ENCODE measurements at places on chromosomes 16 and 17. TPM values are rescaled to one million over a fixed set of nuclear protein-coding genes. Genes with fewer than 3 reads are reported as not detected.

The ANKRD40CL gene
- total RNA-seq: not detected

DNA sequence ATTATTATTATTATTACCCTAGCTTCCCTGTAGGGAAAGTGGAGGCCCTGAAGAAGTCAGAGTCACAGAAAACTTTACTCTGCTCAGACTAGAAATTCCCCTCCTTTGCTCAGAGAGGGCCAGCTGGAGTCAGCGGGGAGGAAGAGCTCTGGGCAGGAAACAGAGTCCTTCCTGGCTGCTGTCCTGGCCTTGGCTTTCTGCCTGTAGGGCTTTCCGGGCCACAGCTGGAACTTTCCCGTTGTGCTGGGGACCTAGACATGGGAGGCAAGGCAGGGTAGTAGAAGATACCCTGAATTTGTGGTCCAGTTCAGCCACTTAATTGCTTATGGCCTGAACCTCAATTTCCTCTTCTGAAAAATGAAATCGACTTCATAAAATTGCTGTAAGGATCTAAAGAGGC, 14.0 kb upstream of the CCL2 start:
- no peaks in the 10 kb centered on the region for H3K27me3 ChIP-seq
- H3K4me3 ChIP-seq: no peak overlapping the region
- H3K4me1 ChIP-seq: no peaks in the 10 kb centered on the region
- H3K36me3 ChIP-seq: no peaks in the 10 kb centered on the region
- H3K27ac ChIP-seq: no peak overlapping the region

The MYH8 gene
- total RNA-seq: not detected

DNA sequence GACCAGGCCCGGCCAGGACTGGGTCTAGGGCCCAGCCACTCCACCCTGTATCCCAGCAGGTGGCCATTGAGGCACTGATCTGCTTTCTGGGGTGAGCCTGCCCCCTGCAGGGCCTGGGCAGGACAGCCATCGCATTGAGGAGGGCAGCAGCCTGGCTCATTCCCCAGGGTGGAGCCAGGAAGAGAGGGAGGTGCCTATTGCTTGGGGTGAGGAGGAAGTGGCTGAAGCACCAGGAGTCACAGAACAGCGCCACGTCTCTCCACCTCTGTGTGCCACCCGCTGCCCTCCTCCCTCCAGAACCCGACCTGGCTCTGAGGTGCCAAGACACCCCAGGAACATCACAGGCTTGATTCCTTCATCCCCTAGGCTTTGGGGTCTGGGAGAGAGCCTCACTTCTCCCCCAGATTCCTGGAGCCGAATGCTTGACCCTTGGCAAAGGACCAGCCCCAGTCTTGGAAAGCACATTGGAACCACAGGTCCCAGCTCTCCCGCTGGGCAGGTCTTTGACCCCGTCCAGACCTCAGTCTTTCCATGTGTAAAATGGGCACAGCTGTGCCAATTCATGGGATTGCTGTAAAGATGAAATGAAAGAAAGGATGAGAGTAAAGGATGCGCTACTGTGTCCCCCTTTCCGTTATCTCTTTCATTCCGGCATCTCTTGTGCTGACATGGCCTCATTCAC, 7.2 kb upstream of the KRT36 start:
- peak; percentile 94 for DNase-seq
- H3K4me3 ChIP-seq: no peak overlapping the region
- no peaks in the 10 kb centered on the region for H3K36me3 ChIP-seq
- peak overlapping the region; percentile 68 for H3K27ac ChIP-seq

DNA sequence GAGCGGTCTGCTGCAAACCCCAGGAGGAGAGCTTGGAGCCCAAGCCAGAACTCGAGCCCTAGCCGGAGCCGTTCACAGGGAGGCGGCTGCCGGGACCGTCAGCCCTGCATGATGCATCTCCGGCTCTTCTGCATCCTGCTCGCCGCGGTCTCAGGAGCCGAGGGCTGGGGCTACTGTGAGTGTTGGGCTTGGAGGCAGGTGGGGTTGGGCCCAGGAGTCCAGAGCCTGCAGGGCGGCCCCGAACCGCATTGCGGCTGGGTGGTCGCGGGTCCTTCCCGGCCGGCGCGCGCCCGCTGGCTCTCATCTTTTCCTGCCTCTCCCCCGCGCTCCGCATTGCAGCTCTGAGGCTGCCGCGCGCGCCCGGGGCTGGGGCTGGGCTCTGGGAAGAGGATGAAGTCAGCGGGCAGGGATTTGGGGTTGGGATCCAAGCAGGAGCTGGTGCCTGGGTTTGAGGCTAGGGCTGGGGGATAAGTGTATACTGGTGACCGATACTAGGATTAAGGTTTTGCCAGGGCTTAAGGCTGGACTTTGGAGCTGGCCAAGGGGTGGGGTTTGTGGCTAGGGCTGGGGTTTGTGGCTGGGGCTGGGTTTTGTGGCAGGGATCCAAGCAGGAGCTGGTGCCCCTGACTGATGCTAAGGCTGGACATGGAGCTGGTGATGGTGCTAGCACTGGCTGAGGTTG, 532 bp downstream of the CNTNAP1 start:
- H3K4me3 ChIP-seq: peak overlapping the region; percentile 74
- peaks cover 19% of the 10 kb centered on the region for H3K4me1 ChIP-seq
- no peak overlapping the region for H3K27ac ChIP-seq

GRCh38 chr16:2053897-2054296, 6.1 kb downstream of the TSC2 start:
- DNase-seq: no peak
- no peak overlapping the region for H3K4me3 ChIP-seq
- peaks cover 38% of the 10 kb centered on the region for H3K36me3 ChIP-seq

DNA sequence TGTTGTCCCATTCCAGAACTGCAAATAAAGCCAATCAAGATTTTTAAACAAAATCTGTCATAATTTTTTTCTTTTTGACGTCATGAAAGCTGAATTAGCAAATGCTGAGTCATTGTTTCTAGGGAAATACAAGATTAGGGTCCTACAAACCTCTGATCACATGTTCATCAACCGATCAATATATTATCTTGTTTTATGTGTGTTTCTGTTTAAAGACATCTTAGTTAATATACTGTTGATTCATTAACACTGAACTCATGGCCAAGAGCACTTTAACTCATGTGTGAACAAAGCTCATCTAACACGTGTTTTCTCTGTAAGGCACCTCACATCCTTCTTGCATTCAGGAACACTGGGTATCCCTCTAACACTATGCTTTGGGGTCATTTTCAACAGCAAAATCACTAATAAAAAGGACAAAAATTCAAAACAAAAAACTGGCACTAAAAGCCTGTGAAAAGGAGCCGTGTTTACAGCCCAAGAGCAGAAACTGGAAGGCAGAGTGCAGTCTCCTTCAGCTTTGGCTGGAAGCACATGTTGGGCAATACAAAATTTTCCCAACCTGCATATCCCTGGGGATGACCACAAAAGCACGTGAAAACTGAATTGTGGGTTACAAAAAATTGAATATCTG, 102.5 kb downstream of the PARN start:
- H3K27ac ChIP-seq: peak overlapping the region; percentile 62
- DNase-seq: peak; percentile 72
- no peaks in the 10 kb centered on the region for H3K27me3 ChIP-seq
- no peak overlapping the region for H3K4me3 ChIP-seq
- H3K4me1 ChIP-seq: peaks cover 25% of the 10 kb centered on the region

- DNase-seq: no peak
- H3K4me1 ChIP-seq: peaks cover 11% of the 10 kb centered on the region
- no peak overlapping the region for H3K4me3 ChIP-seq
- H3K27me3 ChIP-seq: no peaks in the 10 kb centered on the region
- no peaks in the 10 kb centered on the region for H3K36me3 ChIP-seq
These were observed 5.2 kb downstream of the FOXJ1 start for GRCh38 chr17:76135810-76136188.

DNA sequence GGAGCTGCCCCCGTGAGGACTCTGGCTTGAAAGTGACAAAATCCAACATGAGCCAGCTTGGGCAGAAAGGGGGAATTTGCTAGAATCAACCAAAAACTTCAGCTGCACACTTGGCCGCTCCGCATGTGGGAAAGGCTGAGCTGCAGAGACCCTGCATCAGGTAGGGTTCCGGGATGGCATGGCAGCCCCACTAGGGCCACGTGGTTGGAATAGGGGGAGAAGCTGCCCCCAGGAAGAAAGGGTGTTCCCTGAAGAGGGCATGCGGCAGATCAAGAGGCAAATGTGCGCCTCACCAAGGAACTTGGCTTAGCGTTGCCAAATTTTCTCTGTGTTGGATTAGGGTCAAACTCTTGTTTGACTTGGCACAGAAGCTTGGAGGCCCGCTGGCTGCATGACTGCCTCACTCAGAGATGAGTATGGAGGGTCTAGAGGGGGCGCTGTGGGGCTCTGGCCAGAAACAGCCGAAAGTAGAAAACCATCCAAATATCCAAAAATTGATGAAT, 29.2 kb upstream of the WFIKKN2 start:
- H3K4me1 ChIP-seq: no peaks in the 10 kb centered on the region
- no peaks in the 10 kb centered on the region for H3K27me3 ChIP-seq
- DNase-seq: peak; percentile 68
- no peak overlapping the region for H3K27ac ChIP-seq
- no peaks in the 10 kb centered on the region for H3K36me3 ChIP-seq
- H3K4me3 ChIP-seq: no peak overlapping the region

DNA sequence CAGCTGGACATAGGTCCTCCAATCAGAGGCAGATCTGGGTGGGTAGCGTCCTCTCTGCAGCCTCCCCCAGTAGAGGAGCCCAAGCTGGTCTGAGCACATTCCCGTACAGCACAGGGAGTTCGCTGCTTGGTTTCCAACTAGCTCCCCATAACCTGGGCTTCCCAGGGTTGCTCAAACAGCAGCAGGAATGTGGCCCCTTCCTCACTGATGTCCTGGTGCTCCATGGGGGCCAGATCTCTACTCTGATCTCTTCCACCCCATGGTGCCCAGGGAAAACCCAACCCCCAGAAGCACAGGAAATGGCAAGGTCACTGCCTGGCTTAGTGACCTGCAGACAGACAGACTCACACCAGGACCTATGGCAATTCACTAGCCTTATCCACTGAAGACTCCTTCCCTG, 11.1 kb upstream of the MMP2 start:
- H3K27ac ChIP-seq: no peak overlapping the region
- peaks cover 24% of the 10 kb centered on the region for H3K4me1 ChIP-seq
- no peak for DNase-seq
- H3K36me3 ChIP-seq: no peaks in the 10 kb centered on the region

- no peak overlapping the region for H3K4me3 ChIP-seq
- DNase-seq: no peak
- no peak overlapping the region for H3K27ac ChIP-seq
These were observed 849.1 kb upstream of the RBFOX1 start for GRCh38 chr16:6483469-6484033.

The FOXJ1 gene
- not detected for total RNA-seq

DNA sequence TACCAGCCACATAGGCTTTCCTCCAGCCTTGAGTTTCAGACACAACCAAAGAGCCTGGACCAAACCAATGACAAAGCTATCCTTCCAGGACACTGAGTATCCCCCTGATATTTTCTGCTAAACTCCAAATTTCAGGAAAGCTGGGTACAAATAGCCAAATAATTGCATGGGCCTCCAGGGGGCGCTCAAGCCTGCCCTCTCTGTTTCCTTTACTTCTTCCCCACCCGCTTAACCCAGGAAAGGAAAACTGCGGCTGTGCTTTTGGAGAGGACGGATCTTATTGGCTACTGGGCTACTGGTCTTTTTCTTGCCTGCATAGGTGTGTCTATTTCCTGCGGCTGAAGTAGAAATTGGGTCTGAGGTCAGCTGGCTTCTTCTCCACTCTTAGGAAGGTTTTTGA, 30.1 kb downstream of the GNGT2 start:
- no peak overlapping the region for H3K4me3 ChIP-seq
- no peak overlapping the region for H3K27ac ChIP-seq
- DNase-seq: peak; percentile 68
- no peaks in the 10 kb centered on the region for H3K27me3 ChIP-seq
- no peaks in the 10 kb centered on the region for H3K36me3 ChIP-seq

GRCh38 chr16:25228372-25228771, 11.6 kb downstream of the AQP8 start:
- no peak overlapping the region for H3K27ac ChIP-seq
- H3K27me3 ChIP-seq: no peaks in the 10 kb centered on the region
- DNase-seq: no peak
- peaks cover 7% of the 10 kb centered on the region for H3K4me1 ChIP-seq
- H3K36me3 ChIP-seq: peaks cover 4% of the 10 kb centered on the region

GRCh38 chr17:81999587-81999975, 22.2 kb downstream of the ASPSCR1 start:
- peaks cover 5% of the 10 kb centered on the region for H3K36me3 ChIP-seq
- H3K4me3 ChIP-seq: no peak overlapping the region
- no peaks in the 10 kb centered on the region for H3K4me1 ChIP-seq
- no peak for DNase-seq

GRCh38 chr17:8391711-8392110, 5.9 kb downstream of the RNF222 start:
- no peak for DNase-seq
- no peaks in the 10 kb centered on the region for H3K36me3 ChIP-seq
- no peak overlapping the region for H3K27ac ChIP-seq
- H3K4me1 ChIP-seq: peaks cover 10% of the 10 kb centered on the region

- H3K27ac ChIP-seq: peak overlapping the region; percentile 66
- H3K27me3 ChIP-seq: no peaks in the 10 kb centered on the region
- peaks cover 61% of the 10 kb centered on the region for H3K36me3 ChIP-seq
- peak; percentile 53 for DNase-seq
- peak overlapping the region; percentile 92 for H3K4me3 ChIP-seq
These were observed 3.2 kb downstream of the ACTG1 start for GRCh38 chr17:81509207-81509971.

GRCh38 chr17:57255182-57255775, 1.0 kb upstream of the MSI2 start:
- H3K4me3 ChIP-seq: peak overlapping the region; percentile 96
- H3K36me3 ChIP-seq: peaks cover 12% of the 10 kb centered on the region
- H3K27ac ChIP-seq: peak overlapping the region; percentile 89
- H3K4me1 ChIP-seq: peaks cover 18% of the 10 kb centered on the region
- H3K27me3 ChIP-seq: no peaks in the 10 kb centered on the region

DNA sequence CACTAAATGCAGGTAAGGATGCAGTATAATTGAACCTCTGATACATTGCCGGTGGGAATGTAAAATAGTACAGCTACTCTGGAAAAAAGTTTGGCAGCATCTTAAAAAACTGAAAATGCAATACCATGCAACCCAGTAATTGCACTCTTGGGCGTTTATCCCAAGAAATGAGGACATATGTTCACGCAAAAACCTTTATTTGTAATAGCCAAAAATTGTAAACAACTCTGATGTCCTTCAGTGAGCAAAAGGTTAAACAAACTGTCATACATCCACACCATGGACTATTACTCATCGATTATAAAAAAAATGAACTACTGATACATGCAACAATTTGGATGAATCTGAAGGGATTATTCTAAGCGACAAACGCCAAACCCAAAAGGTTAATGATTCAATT, 16.9 kb downstream of the SYNRG start:
- no peaks in the 10 kb centered on the region for H3K27me3 ChIP-seq
- H3K36me3 ChIP-seq: peaks cover 58% of the 10 kb centered on the region
- H3K27ac ChIP-seq: no peak overlapping the region
- H3K4me1 ChIP-seq: peaks cover 14% of the 10 kb centered on the region
- no peak overlapping the region for H3K4me3 ChIP-seq
- no peak for DNase-seq

GRCh38 chr16:85929259-85929721, 30.3 kb downstream of the IRF8 start:
- no peak overlapping the region for H3K27ac ChIP-seq
- no peaks in the 10 kb centered on the region for H3K4me1 ChIP-seq
- no peak overlapping the region for H3K4me3 ChIP-seq
- H3K36me3 ChIP-seq: no peaks in the 10 kb centered on the region
- DNase-seq: no peak
